Stimulated activated CD4-positive, alpha-beta T cell treated with anti-CD3 and anti-CD28 coated beads, Interleukin-1b, Interleukin-23, amount 100 ng/mL, for 4 hours (primary cell): ENCODE measurements at places on chromosomes 3 and 15.

GRCh38 chr3:46312991-46313390, 40.9 kb upstream of the CCR2 start:
- no peak for DNase-seq

- DNase-seq = no peak
Observed at GRCh38 chr15:42087926-42088800, 6.2 kb downstream of the PLA2G4D start.

GRCh38 chr15:83458381-83458780, 11.2 kb downstream of the SH3GL3 start:
- no peak for DNase-seq

DNA sequence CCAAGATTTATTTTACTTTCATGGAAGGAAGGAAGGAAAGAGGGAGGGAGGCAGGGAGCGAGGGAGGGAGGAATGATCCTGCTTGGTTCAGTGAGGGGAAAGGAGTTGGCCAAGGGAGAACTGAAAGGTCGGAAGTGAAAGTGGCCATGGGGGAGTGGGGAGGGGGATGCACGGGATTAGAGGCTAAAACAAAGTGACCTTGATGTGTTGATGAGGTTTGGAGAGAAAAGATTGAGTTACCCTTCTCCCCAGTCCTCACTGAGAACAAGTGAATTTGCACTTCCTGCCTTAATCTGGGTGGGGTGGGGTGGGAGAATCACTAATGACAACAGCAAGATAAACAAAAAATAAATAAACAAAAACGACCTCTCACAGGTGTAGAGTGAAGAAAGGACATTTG, 212.0 kb upstream of the TLE3 start:
- no peak for DNase-seq

- no peak for DNase-seq
Observed at GRCh38 chr3:184379358-184380184, at the start of gene CHRD. CHRD (plus strand) TSS chr3:184380054; CDS start chr3:184380319, 265 bp downstream.

DNA sequence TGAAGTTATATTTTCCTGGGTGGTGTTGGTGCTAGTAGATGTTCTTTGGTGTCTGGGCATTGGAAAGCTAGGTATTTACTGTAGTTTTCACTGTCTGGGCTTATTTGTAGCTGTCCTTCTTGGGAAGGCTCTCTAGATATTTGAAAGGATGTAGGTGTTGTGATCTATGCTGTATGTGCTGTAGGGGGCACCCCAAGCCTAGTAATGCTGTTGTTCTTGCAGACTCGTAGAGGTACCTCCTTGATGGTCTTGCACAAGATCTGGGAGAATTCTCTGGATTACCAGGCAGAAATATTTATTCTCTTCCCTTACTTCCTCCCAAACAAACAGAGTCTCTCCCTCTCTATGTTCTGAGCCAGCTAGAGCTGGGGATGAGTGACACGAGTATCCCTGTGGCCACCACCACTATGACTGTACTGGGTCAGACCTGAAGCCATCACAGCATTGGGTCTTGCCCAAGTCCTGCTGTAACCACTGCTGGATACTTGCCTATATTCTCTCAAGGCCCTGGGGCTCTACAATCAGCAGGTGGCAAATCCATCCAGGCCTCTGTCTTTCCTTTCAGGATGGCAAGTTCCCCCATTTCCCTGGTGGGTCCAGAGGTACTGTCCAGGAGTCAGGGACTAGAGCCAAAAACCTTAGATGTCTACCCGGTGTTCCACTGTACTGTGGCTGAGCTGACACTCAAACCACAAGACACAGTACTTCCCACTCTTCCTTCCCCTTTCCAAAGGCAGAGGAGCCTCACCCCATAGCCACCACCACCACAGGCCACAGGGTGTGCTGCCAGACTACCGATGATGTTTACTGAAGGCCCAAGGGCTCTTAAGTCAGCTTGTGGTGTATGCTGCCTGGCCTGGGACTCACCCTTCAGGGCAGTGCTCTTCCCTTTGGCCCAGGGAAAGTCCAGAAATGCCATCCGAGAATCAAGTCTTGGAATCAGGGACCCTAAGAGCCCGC, 195.2 kb upstream of the DPPA4 start:
- DNase-seq = peak; percentile 2

DNA sequence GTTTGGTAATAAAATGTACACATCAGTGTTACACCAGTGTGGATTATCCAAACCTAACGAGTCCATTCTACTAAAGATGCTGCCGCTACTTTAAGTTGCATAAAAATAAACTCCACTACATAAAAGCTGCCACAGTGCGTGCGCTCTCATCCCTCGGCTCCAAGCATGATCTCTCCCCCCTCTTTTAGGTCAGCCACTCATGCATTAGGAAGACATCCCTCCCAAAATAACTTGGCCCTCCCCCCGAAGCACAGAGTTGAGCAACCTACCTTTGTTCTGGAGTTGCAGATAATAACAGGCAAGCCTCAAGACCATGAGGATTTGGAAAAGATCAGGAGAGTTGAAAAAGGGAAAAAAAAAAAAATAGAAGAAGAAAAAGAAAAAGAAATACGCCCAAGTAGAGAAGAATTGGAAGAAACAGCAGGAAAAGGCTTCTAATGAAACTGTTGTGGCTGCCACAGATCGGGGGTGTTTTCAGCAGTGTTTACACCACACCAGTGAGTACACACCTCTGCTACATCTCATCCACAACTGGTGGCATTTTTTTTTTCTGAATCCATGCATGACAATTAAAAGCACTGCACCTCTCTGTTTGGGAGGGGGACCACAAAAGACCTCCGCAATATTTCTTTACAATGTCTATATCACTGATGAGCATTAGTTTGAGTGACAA, 339.2 kb downstream of the FOXP1 start:
- no peak for DNase-seq

GRCh38 chr3:177410730-177411129, 213.4 kb upstream of the TBL1XR1 start:
- no peak for DNase-seq

DNA sequence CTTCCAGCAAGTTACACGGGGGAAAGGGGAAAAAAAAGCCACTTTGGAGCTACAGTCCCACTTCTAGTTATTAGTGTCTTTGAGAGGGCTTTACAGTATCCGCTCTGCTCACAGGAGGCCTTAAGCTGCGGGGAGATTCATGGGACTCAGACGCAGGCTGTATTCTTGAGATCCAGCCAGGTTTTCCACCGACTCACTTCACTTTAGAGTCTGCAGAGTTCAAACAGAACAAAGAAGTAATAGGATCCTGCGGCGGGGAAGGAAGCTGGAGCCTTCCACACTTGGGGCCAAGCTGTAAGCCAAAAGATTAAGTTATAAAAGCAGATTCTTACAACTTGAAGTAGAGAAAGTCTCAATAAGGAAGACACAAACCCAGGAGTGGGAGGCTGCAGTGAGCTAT, 60.2 kb upstream of the FAM174B start:
- no peak for DNase-seq

- no peak for DNase-seq
Observed at GRCh38 chr3:49006408-49007067, 653 bp upstream of the WDR6 start.

DNA sequence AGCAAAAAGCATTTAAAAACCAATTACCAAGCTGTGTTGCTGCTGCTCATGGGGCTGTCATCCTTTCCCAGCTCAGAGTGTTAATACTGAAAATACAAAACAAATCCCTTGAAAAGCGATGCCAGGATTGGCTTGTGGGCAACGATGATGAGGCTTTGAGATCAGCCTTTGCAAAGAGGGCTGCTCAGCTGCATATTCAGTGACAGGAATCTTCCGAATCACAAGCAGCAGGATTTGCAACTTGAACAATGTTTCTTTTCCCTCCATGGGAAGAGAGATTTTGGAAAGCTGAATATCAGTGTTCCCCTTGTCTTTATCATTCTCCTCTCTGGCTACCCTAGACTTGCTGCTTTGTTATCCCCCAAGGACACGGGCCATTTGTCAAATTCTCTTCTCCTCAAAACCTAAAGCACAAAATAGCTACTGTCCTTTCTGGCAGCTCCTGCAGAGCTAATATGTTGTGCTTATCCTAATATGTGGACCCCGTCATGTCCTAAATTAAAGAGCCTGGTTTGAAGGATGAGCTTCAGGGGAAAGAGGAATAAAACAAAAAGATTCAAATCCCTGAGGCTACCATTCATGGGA, 375.8 kb downstream of the GAP43 start:
- no peak for DNase-seq

DNA sequence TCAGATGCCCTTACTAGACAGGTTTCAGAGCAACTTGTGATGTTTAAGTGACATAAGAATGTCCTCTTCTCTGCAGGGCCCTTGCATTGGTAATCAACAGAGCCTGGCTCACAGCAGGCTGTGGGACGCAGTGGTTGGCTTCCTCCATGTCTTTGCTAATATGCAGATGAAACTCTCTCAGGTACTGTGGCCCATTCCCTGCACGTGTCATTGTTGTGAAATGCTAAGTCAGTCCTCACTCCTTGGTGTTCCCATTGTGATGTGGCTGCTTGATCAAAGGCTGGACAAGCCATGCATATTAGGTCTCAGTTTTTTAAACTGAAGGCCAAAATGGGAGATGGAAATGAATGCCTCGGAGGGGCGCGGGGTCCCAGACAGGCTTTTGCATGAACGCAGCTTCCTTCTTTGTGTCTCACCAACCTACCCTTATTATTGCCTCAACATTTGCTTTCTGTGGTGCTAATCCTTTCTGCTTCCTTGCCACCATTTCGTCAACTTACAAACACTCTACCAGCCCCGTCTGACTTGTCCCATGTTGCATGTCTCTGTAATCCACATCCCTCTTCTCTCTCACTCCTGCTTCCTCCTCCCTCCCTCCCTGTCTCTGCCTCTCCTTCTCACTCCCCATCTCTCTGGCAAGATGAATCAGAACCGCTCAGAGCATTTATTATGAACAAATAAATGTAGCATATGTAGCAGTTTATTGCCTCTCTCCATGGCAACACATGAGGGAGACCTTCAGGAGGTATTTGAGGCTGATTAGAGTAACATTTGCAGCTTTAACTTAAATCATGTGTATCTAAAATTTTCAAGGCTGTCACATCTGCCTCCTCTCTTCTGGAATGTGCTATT, 133.2 kb upstream of the CHRM5 start:
- no peak for DNase-seq

DNA sequence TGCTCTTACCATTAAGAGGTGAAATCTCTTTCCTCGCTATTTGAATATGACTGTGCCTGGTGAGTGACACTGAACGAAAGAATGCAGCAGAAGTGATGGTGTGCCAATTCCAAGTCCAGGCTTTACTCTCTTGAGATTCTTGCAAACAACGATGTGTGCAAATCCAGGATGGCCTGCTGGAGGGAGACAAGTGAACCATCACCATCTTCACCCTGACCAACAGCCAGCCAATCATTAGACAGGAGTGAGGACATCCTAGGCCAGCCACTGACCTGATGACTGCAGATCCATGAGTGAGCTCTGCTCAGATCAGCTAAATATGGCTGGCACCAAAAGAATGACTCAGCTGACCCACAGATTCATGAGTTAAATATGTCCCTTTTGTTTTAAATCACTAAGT, 878.0 kb downstream of the PDCD6IP start:
- DNase-seq = no peak

DNA sequence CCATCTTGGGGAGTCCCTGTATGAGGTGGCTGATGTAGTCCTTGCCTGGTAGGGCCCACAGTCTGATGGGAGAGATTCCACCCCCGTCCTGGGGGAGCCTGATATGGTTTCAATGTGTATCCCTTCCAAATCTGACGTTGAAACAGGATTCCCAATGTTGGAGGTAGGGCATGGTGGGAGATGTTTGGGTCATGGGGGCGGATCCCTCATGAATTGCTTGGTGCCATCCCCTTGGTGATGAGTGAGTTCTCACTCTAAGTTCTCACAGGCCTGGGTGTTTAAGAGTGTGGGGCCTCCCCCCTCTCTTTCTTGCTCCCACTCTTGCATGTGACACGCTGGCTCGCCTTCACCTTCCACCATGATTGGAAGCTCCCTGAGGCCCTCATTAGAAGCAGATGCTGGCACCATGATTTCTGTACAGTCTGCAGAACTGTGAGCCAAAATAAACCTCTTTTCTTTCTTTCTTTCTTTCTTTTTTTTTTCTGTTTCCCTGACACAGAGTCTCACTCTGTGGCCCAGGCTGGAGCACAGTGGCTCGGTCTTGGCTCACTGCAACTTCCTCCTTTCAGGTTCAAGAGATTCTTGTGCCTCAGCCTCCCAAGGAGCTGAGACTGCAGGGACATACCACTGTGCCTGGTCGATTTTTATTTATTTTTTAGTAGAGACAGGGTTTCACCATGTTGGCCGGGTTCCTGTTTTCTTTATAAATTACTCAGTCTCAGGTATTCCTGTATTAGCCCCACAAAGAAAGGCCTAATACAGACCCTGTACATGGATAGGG, 28.6 kb downstream of the ITGA11 start:
- DNase-seq = no peak
